Ovary (tissue), 10 donors: ENCODE measurements at places on chromosomes 6 and 20. TPM values are rescaled to one million over a fixed set of nuclear protein-coding genes. Genes with fewer than 3 reads are reported as not detected.

- DNase-seq = no peak
- H3K4me1 ChIP-seq = no peaks in the 10 kb centered on the region
- H3K27ac ChIP-seq = no peak overlapping the region
- no peak overlapping the region for H3K4me3 ChIP-seq
- no peaks in the 10 kb centered on the region for H3K27me3 ChIP-seq
These were observed 4.0 kb upstream of the FAM110A start for GRCh38 chr20:829551-829950.

DNA sequence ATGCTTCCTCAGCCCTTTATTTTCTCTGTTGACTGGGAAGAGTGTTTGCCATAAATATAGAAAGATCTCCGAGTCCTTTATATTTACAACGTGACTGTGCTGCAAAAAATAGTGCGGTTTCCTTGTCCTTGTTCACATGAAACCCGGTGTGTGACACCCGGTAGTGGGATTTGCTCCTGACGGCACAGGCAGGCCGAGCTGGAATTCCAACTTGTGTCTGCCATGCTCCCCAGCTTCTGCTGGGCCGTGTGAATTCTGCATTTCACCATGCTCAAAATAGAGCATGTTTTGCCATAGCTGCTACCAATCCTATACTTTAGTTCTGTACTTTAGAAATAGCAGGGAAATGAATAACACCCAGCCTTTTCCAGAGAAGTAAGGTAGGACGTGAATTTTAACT is 60.3 kb upstream of the PDE10A start:
- no peak for DNase-seq
- no peaks in the 10 kb centered on the region for H3K27me3 ChIP-seq
- no peak overlapping the region for H3K27ac ChIP-seq
- H3K4me3 ChIP-seq = no peak overlapping the region
- H3K4me1 ChIP-seq = no peaks in the 10 kb centered on the region

DNA sequence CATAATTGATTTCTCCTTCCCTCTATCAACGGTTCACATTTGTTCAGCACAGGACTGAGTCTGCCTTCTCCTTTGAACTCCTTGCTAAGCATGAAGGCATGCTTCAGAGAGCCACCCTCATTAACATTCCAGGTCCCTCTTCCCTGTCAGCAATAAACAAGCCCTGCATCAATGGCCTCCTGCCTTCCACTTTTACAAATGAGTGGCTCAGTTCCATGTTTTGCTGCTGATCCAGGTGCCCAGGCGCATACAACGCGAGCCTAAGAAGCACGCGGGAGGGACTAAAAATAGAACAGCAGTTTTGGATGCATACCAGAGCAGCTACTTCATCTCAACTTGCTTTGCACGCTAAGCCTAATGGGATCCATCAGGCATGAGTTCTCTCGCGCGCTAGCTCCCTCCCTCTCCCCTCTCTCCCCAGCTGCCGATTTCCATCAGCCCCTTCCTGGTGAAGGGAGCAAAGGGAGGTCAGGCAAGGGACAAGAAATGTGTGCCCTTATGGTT is 53.4 kb downstream of the TRAF3IP2 start:
- no peaks in the 10 kb centered on the region for H3K36me3 ChIP-seq
- DNase-seq = peak; percentile 71
- no peaks in the 10 kb centered on the region for H3K27me3 ChIP-seq
- peaks cover 14% of the 10 kb centered on the region for H3K4me1 ChIP-seq
- H3K27ac ChIP-seq = peak overlapping the region; percentile 58

DNA sequence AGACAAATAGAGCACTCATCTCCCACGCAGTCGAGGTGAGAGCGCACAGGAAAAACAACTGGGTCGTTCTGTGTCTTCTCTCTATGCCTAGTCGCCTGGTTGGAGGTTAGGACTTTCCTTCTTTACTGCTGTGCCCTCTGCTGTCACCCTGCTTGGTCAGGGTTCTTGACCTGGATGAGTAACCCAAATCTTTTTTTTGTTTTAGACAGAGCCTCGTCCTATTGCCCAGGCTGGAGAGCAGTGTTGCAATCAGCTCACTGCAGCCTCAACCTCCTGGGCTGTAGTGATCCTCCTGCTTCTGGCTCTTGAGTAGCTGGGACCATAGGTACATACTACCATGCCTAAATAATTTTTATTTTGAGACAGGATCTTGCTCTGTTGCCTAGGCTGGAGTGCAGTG is 24.5 kb downstream of the PRPF6 start:
- no peak overlapping the region for H3K4me3 ChIP-seq
- no peak overlapping the region for H3K27ac ChIP-seq
- H3K4me1 ChIP-seq = no peaks in the 10 kb centered on the region
- no peak for DNase-seq

- no peak overlapping the region for H3K27ac ChIP-seq
- H3K27me3 ChIP-seq = no peaks in the 10 kb centered on the region
- H3K4me1 ChIP-seq = no peaks in the 10 kb centered on the region
These were observed 229.9 kb upstream of the STXBP5 start for GRCh38 chr6:146974351-146974750.

GRCh38 chr20:61746781-61747180 is 318.9 kb downstream of the TAF4 start:
- no peaks in the 10 kb centered on the region for H3K27me3 ChIP-seq
- no peak overlapping the region for H3K4me3 ChIP-seq
- DNase-seq = no peak

DNA sequence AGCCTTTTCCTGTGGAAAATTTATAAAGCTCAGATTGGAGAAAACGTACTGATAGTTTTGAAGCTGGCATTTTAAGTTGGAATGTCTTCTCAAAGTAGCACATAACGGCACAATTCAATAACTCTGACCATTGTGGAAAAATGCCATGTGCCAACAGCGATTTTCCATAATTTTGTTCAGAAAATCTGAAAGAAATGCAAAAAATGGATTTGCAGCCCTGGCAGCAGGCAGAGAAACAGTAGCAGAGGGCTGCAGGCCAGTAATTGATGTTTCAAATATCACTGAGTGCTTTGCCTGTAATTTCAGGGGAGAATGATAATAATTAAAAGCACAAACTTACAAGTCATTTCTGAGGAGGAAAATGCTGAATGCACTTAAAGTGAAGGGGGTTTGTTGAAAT is 507.4 kb downstream of the MAFB start:
- no peak overlapping the region for H3K4me3 ChIP-seq
- no peaks in the 10 kb centered on the region for H3K36me3 ChIP-seq
- no peak overlapping the region for H3K27ac ChIP-seq
- H3K27me3 ChIP-seq = no peaks in the 10 kb centered on the region

DNA sequence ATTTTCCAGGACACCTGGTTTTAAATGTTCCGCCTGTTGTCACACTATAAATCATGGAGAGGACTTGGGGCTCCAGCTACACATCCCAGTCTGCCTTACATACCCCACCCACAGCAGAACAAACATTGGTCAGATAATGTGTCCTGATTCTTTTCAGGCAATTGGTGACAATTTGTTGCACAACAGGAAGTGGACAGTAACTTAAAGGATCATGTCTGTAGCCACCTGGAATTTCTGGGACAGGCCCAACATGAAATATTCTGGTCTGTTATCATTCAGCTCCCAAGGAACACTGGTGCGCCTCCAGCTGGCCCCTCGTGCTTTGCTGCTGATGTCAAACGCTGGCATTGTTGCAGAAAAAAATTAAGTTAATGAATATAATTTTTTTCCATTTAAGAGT is 117.2 kb downstream of the SOBP start:
- no peak overlapping the region for H3K27ac ChIP-seq
- H3K27me3 ChIP-seq = no peaks in the 10 kb centered on the region
- peak; percentile 52 for DNase-seq
- no peaks in the 10 kb centered on the region for H3K36me3 ChIP-seq

- no peaks in the 10 kb centered on the region for H3K27me3 ChIP-seq
- no peak overlapping the region for H3K4me3 ChIP-seq
These were observed 48.3 kb upstream of the MYB start for GRCh38 chr6:135132776-135133175.

DNA sequence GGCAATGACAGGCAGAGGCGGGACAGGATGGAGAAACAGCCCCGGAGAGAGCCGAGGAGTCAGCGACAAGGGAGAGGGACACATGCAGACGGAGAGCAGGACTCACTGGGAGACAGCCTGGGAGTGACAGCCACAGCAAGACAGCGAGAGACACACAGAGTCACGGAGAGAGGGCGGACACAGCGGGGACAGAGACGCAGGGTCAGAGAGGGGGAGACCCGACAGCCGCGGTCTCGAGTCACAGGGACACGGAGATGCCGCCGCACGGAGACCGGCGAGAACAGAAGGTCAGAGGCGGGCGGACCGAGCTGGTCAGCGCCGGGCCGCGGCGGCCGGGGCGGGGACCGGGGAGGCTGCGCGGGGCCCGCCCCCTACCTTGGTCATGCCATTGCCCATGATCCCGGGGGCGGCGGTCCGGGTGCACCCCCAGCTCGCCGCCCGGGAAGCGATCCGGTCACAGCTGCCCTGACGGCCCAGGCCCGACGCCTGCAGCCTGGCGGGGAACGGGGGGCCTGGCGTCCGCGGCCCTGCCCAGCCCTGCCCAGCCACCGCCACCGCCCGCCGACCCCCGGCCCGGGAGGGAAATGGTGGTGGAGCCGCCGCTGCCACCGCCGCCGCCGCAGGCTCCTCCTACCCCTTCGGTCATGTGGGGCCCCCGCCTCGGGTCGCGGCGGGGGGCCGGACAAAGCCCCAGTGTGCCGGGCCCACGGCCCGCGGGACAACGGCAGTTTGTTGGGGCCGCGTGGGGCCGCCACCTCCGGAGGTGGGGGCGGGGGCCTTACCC is at the start of the genes DUSP15 and TTLL9:
Gene DUSP15, minus strand, starts transcription at position 586 of the 784 bp plus-strand sequence. Its CDS starts 190 bp downstream, at position 396.
Gene TTLL9, plus strand, starts transcription at position 693 of the 784 bp plus-strand sequence. CDS start 493 bp downstream, outside the sequence.
- no peaks in the 10 kb centered on the region for H3K4me1 ChIP-seq
- DNase-seq = peak; percentile 53
- no peaks in the 10 kb centered on the region for H3K36me3 ChIP-seq
- peak within 1 kb of the TSS; percentile 46 for H3K4me3 ChIP-seq
- no peak within 1 kb of the TSS for H3K27ac ChIP-seq
- no peaks in the 10 kb centered on the region for H3K27me3 ChIP-seq

GRCh38 chr20:50602432-50603088 is 88.8 kb downstream of the RIPOR3 start:
- no peak for DNase-seq
- H3K4me3 ChIP-seq = no peak overlapping the region
- no peaks in the 10 kb centered on the region for H3K27me3 ChIP-seq
- H3K36me3 ChIP-seq = no peaks in the 10 kb centered on the region
- H3K27ac ChIP-seq = no peak overlapping the region
- no peaks in the 10 kb centered on the region for H3K4me1 ChIP-seq

DNA sequence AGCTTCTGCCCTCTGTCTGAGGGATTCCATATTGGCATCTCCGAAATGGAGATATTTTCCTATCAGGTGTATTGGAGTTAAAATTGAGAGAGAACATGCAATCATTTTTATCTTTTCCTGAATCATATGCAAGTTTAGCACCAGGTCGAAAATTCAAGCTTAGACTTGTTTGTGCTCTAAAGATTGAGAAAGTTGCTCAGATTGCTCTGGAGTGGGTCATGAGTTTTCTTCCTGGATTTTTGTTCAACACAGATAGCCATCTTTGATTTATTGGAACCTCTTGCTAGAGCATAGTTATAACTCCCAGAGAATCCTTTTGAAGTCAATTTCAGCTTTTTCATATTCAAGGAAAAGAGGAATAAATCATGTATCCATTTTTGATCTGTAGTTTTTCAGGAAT is 373.5 kb upstream of the FLRT3 start:
- no peaks in the 10 kb centered on the region for H3K27me3 ChIP-seq
- no peak overlapping the region for H3K4me3 ChIP-seq
- no peak overlapping the region for H3K27ac ChIP-seq
- no peaks in the 10 kb centered on the region for H3K36me3 ChIP-seq

- DNase-seq = no peak
- peak overlapping the region; percentile 56 for H3K4me3 ChIP-seq
- H3K4me1 ChIP-seq = peaks cover 5% of the 10 kb centered on the region
- no peaks in the 10 kb centered on the region for H3K36me3 ChIP-seq
These were observed 61.3 kb upstream of the EPB41L1 start for GRCh38 chr20:36093025-36093803.

GRCh38 chr6:139144490-139145085 is 9.7 kb downstream of the HECA start:
- no peaks in the 10 kb centered on the region for H3K27me3 ChIP-seq
- peaks cover 5% of the 10 kb centered on the region for H3K4me1 ChIP-seq
- H3K4me3 ChIP-seq = no peak overlapping the region
- no peak overlapping the region for H3K27ac ChIP-seq

DNA sequence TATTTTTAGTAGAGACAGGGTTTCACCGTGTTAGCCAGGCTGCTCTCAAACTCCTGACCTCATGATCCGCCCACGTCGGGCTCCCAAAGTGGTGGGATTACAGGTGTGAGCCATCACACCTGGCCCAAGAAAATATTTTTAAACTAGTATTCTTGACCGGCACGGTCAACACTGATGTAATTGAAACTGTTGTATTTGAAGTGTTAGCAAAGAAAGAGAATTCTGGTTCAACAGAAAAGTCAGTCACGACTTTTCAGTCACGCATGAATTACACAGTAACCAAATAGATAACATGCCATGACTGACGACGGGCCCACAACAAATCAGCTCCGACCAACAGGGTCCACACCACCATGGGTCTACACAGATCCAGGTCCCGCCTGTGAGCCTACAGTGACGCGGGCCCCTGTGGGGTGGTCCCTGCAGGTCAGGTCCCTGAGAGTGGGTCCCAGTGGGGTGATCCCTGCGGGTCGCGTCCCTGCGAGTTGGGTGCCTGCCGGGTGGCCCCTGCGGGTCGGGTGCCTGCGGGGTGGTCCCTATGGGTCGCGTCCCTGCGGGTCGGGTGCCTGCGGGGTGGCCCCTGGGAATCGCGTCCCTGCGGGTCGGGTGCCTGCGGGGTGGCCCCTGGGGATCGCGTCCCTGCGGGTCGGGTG is 1.0 kb downstream of the GMEB2 start:
- H3K4me3 ChIP-seq = peak overlapping the region; percentile 82
- peak overlapping the region; percentile 89 for H3K27ac ChIP-seq
- no peaks in the 10 kb centered on the region for H3K27me3 ChIP-seq
- DNase-seq = no peak

GRCh38 chr6:157088841-157089240 is 234.5 kb downstream of the TMEM242 start:
- no peaks in the 10 kb centered on the region for H3K36me3 ChIP-seq
- no peaks in the 10 kb centered on the region for H3K27me3 ChIP-seq
- no peak overlapping the region for H3K4me3 ChIP-seq
- H3K4me1 ChIP-seq = peaks cover 14% of the 10 kb centered on the region

DNA sequence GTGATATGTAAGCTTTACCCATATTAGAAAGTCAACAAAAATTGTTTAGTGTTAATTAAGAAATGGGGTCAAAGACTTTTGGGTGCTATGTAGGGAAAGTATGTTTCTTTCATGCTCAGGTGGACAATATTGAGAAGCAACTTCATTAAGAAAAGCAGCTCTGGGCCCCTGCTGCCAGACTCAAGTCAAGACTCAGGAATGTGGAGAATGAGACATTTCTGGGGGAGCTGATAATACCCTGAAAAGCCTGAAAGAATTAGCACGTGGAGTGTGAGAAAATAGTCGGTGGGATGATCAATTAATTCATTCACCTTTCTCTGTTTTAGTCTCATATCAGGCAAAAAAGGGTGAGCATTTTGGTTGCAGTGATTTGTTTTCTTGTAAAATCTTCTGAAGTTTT is 175.1 kb upstream of the IMPG1 start:
- H3K36me3 ChIP-seq = no peaks in the 10 kb centered on the region
- no peak overlapping the region for H3K4me3 ChIP-seq
- no peak overlapping the region for H3K27ac ChIP-seq
- H3K27me3 ChIP-seq = no peaks in the 10 kb centered on the region

UNC5CL gene
- 0.85 TPM for total RNA-seq

LY6G6D gene
- not detected for total RNA-seq

RAD21L1 gene
- not detected for total RNA-seq

ZBTB9 gene
- total RNA-seq = 8.1 TPM

APOBEC2 gene
- not detected for total RNA-seq

AVP gene
- total RNA-seq = not detected

RBM24 gene
- 1.7 TPM for total RNA-seq
